Activated naive CD4-positive, alpha-beta T cell treated with anti-CD3 and anti-CD28 coated beads, Interleukin-2, amount 50 U/mL, for 72 hours (primary cell): ENCODE measurements at places on chromosomes 7 and 10. TPM values are rescaled to one million over a fixed set of nuclear protein-coding genes. Genes with fewer than 3 reads are reported as not detected.

GIMAP8 gene
- 17.7 TPM for total RNA-seq

NACAD gene
- total RNA-seq, result 0.19 TPM

SORBS1 gene
- total RNA-seq, result 2.8 TPM

ATG9B gene
- total RNA-seq, result 14.9 TPM

AMZ1 gene
- total RNA-seq, result 0.06 TPM

C7orf57 gene
- total RNA-seq, result 0.25 TPM

NCOA4 gene
- 90.0 TPM for total RNA-seq

SLC18A3 gene
- not detected for total RNA-seq

HMX3 gene
- not detected for total RNA-seq

ZNF425 gene
- 0.34 TPM for total RNA-seq

ANKRD26 gene
- total RNA-seq, result 10.5 TPM

FBH1 gene
- 51.8 TPM for total RNA-seq

UPK3B gene
- total RNA-seq, result 0.68 TPM
